ENCODE measurements at places on chromosomes 7 and 10.

DNA sequence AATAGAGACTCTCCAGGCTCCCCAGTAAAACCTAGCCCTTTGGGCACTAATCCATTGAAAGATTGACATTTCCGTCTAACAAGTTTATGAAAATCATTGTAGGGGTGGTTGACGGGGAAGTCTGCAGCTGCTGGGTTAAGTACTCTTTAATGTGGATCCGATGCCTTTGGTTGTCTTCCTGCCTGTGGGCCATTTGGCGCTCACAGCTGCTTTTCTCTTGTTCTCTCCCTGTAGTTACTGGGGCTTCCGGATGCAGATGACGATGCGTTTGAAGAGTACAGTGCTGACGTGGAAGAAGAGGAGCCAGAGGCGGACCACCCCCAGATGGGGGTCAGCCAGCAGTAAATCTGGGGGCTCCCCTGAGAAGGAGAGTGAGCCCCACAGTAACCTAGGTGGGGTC is 22.4 kb downstream of the MTURN start:
- DNase-seq: no peak

- DNase-seq: no peak
Observed at GRCh38 chr10:95350219-95350829, 59.5 kb upstream of the PDLIM1 start.

DNA sequence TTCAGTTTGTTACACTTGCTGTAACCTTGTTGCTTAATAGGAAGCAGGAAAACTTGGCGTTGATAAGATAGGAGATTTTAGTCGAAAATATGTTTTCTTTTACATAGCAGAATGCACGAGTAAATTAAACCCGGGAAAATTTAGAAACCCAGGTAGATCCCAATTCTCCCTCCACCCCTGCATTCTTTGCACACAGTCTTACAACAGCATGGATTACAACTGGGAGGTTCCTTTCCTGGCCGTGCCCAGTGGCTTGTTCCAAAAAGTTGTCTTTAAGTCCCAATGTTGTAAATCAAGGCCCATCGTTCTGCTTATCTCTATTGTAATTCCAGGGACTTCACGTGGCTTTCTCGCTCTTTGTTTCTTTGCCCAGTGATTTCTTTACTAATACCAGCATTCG is 1.1 kb upstream of the DPY19L1 start:
- no peak for DNase-seq

DNA sequence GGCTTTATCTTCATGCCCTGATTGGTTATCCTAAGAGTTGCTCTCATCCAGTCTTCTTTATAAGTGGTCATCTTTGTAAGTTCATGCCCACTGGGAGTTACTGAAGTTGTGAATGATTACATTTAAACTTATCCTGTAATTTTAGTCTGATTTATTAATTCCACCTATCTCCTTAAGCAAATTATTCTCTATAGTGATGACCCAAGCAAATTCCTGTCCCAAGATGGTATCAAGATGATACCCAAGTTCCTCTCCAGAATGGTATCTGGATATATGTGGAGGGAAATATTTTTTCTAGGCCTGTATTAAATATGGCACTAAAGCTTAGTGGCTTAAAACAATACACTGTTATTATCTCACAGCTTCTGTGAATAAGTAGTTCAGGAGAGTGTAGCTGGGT is 22.6 kb upstream of the VOPP1 start:
- DNase-seq: no peak

- no peak for DNase-seq
Observed at GRCh38 chr10:61635932-61636331, 26.8 kb upstream of the CABCOCO1 start.

GRCh38 chr7:85529201-85529600 is 342.3 kb upstream of the SEMA3D start:
- DNase-seq: no peak

DNA sequence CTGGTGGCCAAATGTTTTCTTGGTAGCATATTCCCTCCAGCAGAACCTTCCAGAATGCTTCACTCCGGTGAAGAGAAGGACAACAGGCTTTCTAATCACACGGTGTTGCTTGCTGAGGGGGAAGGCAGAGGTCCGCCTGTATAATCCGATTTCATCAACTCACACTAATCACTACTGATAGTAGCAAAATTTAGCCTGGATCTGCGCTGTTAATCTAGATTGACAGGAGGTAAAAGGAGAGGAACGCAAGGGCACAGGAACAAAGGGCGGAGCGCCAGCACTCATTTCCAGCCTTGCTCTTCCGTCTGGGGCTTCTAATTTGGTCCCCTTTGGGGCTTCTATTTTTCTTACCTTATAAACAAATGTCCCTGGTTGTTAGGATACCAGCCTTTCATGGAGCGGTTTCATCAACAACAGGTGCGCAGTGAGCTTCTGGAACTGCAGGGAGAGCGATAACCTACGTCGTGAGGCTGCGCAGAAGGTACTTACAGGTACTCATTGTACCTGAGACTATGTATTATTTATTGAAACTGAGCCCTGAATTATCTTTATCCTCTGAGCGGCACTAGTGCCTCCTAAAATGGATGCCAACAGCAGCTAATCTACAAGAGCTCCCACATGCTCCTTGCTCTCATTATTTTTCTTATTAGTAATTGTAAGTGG is 150.6 kb downstream of the CACNB2 start:
- no peak for DNase-seq

- DNase-seq: peak; percentile 90
Observed at GRCh38 chr7:30911561-30911969, at the start of gene AQP1. TSS of gene AQP1 (plus strand) at chr7:30911853. CDS start at chr7:30911910, 57 bp downstream.

DNA sequence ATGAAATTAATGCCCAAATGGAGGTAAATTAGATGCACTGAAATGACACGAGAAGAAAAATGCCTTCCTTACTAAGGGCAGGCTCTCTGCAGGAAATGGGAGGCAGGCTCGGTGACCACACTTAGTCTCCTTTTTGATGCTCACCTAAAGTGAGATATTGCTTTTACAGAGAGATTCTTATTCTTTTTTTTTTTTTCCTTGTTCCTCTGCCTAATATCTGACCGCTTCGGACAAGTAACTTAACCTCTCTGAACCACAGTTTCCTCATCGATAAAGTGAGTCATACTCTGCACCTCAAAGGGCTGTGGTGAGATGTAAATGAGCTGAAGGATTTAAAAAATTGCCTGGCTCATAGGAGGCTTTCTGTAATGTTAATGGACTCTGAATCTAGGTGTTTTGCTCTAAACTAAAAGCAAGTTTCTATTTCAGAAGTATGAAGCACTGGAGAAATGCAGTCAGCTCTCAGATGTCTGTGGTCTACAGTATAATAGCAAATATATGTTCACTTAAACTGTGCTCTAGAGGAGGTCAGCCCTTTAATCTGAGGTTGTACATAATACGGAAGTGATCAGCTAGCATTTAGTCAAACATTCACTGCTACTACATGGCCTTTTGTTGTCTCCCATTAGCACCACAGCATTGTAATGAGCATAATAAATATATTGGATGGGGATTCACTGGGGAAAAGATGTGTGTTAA is 23.2 kb downstream of the NKX2-3 start:
- DNase-seq: no peak

DNA sequence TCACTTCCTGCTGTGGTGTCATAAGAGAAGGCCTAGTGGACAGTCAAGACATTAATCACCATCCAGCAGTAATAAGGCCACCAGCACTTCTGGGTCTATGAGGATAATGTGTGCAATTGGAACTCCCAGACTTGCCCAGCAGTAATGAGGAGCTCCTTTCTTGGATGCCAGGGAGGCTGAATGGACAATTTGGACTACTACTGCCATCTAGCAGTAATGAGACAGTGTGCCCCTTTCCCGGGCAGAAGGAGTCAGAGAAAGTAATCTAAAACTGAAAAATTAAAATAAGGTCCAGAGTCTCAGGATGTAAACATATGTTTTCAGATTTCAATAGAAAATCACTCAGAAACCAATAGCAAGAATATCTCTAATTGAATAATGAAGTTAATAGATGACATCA is 400.4 kb downstream of the CDC14C start:
- DNase-seq: no peak

DNA sequence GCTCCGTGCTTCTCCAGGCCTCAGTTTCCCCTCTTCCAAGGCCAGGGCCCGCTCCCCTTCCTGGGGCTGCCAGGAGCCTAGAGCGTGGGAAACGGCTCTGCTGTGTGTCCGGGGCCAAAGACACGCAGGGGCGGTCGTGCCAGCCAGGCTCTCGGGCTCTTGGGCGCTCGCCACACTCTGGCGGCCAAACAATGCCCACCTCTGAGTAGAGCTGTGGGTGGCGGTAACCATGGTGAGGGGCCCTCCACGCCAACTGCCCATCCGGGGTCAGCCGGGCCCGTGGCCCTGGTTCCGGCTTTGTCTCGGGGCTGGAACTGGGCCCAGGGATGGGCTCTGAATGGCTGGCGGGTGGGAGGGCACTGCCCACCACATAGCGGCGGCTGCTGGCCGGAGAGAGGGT is 16.0 kb downstream of the GRIFIN start:
- no peak for DNase-seq

DNA sequence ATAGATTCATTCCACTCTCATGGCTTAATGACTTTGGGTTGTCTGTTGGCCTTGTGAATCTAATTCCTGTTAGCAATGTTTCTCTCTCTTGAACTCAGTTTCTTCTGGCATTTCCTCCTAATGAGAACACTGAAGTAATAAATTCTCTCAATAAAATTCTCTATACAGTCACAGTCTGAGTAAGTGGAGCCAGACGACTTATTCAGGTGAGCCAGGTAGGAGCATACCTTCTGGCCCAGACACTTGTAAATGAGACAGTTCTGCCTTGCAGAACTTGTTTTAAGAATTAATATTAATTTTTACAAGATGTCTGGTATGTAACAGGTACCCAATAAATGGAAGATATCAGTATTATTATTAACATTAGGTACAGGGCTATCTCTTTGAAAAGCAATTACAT is 28.6 kb upstream of the AGR2 start:
- no peak for DNase-seq

DNA sequence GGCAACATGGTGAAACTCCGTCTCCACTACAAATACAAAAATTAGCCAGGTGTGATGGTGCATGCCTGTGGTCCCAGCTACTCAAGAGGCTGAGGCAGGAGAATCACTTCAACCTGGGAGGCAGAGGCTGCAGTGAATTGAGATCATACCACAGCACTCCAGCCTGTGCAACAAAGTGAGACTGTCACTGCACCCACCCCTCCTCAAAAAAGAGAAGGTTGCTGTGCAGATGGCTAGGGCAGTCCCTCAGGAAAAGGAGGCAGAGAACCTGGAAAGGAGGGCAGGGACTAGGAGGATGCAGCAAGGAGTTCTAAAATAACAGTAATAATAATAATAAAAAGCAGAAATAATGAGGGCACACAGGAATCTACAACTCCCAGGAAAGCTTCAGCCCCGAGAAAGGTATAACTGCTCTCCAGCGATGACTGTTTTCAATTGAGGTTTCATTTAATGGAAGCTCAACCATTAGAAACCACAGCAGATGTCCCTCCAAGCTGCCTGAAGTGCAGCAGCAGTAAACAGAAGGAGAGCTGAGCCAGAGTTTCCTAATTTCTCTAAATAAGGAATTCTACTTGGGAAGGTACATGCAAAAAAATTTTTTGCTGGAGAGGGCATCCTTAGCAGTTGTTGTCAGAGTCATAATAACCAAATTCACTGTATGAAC is 326.5 kb downstream of the GATA3 start:
- DNase-seq: no peak

DNA sequence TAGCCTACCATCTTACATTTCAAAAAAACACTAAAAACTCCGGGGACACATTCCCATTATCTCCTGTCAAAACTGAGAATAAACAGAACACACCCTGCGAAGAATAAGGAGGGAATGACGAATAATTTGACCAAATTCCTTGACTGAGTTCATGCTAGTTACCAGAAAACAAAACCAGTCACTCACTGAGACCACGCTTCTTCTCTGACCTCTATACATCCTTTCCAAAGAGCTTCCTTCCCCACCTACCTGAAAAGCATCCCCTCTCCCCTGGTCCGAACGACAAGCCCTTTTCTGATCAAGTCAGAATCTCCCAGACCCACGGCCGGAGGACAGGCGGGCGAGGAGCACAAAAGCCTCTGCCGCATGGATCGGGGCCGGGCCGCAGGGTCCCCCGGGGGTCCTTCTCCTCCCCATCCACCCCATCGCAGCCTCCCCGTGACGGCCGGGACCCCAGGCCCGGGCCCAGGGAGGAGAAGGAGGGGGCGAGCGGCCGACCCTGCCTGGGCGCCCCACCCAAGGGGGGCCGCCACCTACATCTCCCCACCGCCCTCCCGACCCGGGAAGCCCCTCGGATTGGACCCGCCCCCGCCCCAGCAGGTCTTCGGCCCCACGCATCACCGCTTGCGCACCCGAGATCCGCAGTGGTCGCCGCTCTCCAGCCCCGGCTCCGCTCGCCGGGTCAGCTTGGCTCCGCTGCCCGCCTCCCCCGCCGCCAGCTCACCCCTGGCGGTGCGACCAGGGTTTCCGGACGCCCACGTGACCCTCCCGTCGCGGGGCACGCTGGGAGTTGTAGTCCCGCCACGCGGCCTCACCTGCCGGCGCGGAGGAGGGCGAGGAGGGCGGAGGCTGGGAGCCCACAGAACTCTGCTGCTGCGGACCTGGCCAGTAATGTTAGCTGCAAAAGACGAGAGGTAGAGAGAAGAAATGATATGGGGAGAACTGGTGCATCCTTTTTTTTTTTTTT is at the start of gene SLC37A3:
Gene SLC37A3, minus strand, starts transcription at position 747 of the 967 bp plus-strand sequence. CDS start 16,004 bp downstream, outside the sequence.
- peak; percentile 91 for DNase-seq

GRCh38 chr10:92846854-92847201 is 1.5 kb upstream of the EXOC6 start:
- DNase-seq: no peak

DNA sequence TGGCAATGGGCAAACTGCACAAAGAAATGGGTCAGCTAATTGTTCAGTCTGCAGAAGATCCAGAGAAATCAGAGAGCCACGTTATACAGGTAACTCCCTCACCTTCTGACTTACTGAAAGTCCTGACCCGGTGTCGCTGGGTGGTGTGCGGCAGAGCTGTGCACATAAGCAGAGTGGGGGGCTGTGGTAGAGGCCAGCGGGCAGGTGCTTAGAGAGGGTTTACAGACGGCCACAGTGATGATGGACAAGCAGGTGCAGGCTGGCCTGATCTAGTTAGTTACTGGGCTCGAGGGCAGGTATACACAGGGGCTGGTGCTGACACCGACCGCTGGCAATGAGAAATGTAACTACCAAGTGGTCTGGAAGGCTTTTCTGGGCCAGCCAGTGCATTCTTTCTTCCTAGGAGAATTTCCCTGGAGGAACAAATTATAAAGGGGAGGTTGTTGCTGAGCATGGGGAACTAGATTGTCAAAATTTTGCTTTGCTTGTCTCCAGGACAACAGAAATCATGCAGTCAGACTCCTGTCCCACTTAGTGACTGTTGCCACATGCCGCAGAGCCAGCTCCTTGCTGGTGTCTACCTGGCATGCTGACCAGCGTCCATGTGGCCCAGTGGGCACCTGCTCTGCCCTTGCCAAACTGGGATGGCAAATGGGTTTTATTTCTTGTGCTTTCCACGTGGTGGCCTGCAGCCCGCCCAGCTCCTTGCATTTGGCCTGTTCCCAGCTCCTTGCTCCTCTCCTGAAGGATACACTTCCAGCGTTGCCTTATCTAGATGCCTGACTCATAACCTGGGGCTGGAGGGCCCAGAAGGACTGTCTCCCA is 28.8 kb downstream of the DENND10 start:
- DNase-seq: no peak

All from Right ventricle myocardium superior (tissue), 1 donor.